GM04504 (cell line): ENCODE measurements at places on chromosomes 2 and 18.
A peak's percentile ranks its signal among the peaks of the same experiment; 100 is the strongest.

DNA sequence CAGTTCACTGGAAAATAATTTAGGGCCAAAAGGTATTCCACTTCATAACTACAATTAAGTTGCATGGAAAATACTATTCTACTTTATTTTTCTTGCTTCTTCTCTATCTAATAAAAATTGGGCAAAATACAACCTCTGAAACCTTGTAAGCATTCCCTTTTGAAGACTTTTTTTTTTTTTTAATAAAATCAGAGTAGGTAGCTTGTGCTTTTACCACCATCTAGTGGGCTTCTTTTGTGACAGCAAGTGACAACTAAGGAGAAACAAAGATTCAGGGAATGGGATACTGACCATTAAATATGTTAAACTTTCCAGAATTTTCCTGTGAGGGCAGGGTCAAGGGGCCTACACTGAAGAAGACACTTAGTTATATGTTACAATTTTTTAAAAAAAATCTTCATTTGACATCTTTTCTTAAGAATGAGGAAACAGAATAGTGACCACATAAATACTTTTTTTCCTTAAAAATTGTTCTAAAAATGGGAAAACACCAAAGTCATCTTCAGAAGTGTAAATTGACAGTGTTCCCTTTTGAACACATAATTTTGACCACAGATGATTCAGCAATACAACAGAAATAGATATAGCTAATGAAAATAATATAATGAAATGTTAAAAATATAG lies 1183.2 kb upstream of the ACVR2A start:
- peak; percentile 12 for DNase-seq

GRCh38 chr2:145020694-145021093 lies 500.8 kb upstream of the ZEB2 start:
- DNase-seq, result no peak

GRCh38 chr2:215843579-215843978 lies 169.8 kb downstream of the MREG start:
- DNase-seq, result peak; percentile 71

- no peak for DNase-seq
Measured at GRCh38 chr18:32380559-32380958, 90.1 kb downstream of the GAREM1 start.

GRCh38 chr2:34105006-34105767 lies 506.1 kb upstream of the FAM98A start:
- DNase-seq, result no peak

GRCh38 chr18:37613253-37613565 lies 47.6 kb upstream of the CELF4 start:
- no peak for DNase-seq

- DNase-seq, result no peak
Measured at GRCh38 chr2:142878031-142878678, 691 bp downstream of the KYNU start.

- DNase-seq, result peak; percentile 47
Measured at GRCh38 chr2:246489-247144, 17.2 kb downstream of the SH3YL1 start.

DNA sequence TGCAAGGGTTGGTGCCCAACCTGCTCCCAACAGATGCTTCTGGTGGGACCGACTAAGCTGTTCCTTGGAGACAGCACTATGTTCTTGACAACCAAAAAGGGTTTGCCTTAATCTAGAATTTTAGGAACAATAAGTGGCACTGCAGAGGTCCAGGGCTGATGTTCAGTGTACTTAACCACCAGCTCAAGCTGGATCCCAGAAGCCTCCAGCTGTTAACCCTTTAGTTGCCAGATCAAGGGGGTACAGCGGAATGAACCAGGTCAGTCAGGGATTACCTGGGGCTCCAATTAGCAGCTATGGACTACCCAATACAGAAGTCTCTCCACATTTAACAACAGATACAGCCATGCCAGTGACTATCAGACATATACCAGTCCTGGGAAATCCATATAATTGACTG lies 3.5 kb downstream of the GPR75 start:
- no peak for DNase-seq

- DNase-seq, result no peak
Measured at GRCh38 chr2:135667045-135667444, 74.6 kb upstream of the UBXN4 start.

- DNase-seq, result no peak
Measured at GRCh38 chr18:13259701-13260100, 41.1 kb downstream of the LDLRAD4 start.

DNA sequence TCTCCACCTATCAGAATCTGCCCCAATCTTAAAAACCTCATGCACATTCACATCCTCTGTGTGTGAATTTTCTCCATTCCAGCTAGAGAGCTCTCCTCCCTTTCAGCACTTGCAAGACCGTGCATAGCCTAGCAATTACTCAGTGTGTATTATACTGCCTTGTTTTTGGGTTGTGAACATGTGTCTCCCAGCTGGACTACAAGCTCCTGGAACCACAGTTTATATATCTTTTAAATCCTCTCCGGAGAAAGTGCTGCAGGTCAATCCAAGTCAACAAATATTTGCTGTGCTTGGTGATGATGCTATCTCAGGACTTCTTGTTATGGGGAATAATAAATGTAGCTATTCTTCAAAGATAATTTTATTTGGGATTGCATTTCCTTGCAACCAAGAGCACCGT lies 58.2 kb upstream of the MEX3C start:
- DNase-seq, result no peak
